H9 (cell line): ENCODE measurements at places on chromosomes 2 and 18.

- DNase-seq: peak; percentile 52
- H3K27ac ChIP-seq: no peak overlapping the region
- H3K36me3 ChIP-seq: no peaks in the 10 kb centered on the region
- H3K4me1 ChIP-seq: peaks cover 6% of the 10 kb centered on the region; the same call in 1 of the 2 replicates
- H3K4me3 ChIP-seq: no peak overlapping the region
Measured at GRCh38 chr2:80546766-80547165, 242.2 kb upstream of the LRRTM1 start.

DNA sequence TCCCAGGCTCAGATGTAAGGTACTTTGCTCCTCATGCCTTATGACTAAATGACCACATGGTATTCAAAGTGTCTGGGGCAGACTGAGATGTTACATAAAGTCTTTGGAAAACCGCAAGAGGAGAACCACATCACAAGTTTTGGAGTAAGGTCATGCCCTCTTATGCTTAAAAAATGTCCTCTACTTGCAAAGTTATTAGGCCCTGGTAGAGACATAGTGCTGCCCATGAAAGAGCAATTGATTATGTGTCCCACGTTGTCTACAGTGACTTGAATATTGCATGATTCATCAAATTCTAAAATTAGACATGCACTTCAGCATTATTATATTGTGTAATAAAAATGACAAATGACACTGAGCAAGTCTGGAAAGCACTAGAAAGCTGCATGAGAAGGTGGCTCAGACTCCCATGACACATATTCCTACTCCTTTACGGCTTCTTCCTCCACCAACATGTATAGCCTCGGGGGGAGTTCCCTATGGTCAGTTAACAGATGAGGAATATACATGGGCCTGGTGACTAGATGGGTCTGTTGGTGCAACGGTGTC, 602.6 kb upstream of the VRK2 start:
- no peaks in the 10 kb centered on the region for H3K27me3 ChIP-seq
- no peak overlapping the region for H3K27ac ChIP-seq
- no peak overlapping the region for H3K4me3 ChIP-seq
- no peaks in the 10 kb centered on the region for H3K4me1 ChIP-seq
- DNase-seq: no peak

GRCh38 chr2:119076713-119077112, 81.8 kb downstream of the C1QL2 start:
- H3K4me3 ChIP-seq: no peak overlapping the region
- H3K27ac ChIP-seq: no peak overlapping the region
- H3K4me1 ChIP-seq: no peaks in the 10 kb centered on the region
- DNase-seq: no peak
- H3K27me3 ChIP-seq: no peaks in the 10 kb centered on the region

DNA sequence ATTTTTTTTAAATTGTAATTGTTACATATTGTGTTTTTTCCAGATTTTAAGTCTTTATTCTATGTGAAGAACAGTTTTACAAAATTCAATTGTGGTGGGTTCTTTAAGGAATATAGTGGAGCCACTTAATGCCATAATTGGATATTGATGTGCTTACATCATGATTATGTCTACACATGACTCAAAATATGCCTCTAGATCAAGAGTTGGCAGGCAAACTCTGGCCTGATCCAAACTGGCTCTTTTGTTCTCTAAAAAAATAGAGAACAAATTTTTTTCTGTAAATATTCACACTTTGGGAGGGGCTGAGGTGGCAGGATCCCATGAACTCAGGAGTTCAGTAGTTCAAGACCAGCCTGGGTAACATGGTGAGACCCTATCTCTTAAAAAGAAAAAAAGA, 8.3 kb downstream of the EHBP1 start:
- no peak for DNase-seq
- peaks cover 13% of the 10 kb centered on the region for H3K36me3 ChIP-seq
- no peak overlapping the region for H3K4me3 ChIP-seq
- no peaks in the 10 kb centered on the region for H3K27me3 ChIP-seq
- no peak overlapping the region for H3K27ac ChIP-seq

DNA sequence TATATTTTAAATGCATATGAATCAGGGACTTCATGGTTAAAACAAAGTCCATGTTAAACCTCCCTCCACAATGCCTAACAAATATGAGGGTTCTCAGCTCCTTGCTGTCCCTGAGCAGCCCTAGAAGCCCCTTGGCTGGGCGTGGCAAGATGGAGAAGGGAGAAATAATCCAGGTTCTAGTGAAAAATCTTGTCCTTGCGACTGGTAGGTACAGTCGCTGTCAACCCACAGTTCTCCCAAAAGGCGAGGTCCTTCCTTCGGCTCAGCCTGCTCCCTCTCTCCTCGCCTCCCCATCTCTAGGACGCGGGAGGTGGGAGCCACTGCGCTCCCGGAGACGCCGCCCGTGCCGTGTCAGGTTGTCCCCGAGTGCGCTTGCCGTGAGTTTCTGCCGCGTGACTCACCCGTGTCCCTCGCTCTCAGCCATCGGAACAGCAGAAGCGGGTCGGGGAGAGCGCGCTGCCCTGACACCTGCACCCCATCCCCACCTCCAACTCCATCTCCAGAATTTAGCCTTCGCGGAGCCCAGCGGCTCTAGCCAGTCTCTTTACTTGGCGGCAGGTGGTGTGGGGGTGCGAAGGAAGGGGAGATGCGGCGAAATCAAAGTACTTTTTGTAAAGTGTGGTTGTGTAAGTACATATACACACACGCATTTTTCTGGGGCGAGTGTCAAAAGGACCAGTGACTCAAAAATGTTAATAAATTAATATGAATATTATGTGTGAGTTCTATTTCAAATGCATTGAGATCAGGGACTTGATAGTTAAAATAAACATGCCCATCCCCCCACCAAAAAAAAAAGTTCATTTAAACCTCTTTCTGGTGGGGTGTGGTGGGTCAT, 65.1 kb upstream of the TMEM17 start:
- H3K4me1 ChIP-seq: no peaks in the 10 kb centered on the region
- no peak overlapping the region for H3K27ac ChIP-seq
- peak; percentile 32 for DNase-seq
- peak overlapping the region; percentile 50 for H3K4me3 ChIP-seq
- no peaks in the 10 kb centered on the region for H3K36me3 ChIP-seq

GRCh38 chr2:189147989-189148388, 31.6 kb downstream of the COL5A2 start:
- H3K27me3 ChIP-seq: no peaks in the 10 kb centered on the region
- no peak overlapping the region for H3K4me3 ChIP-seq
- no peaks in the 10 kb centered on the region for H3K4me1 ChIP-seq
- H3K27ac ChIP-seq: no peak overlapping the region

- no peaks in the 10 kb centered on the region for H3K36me3 ChIP-seq
- no peak for DNase-seq
- no peaks in the 10 kb centered on the region for H3K27me3 ChIP-seq
- no peaks in the 10 kb centered on the region for H3K4me1 ChIP-seq
Measured at GRCh38 chr2:164770421-164770916, 71.2 kb downstream of the COBLL1 start.

DNA sequence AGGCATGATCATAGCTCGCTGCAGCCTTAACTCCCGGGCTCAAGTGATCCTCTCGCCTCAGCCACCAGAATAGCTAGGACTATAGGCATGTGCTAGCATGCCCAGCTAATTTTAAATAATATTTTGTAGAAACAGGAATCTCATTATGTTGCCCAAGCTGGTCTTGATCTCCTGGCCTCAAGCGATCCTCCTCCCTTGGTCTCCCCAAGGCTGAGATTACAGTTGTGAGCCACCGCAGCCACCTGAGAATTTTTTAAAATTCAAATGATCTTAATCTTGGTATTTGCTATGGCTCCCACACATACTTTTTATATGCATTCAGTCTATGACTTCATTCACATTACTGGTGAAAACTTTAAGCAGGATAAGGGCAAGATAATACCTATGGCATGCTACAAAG, 13.1 kb downstream of the KRCC1 start:
- no peak for DNase-seq
- peaks cover 2% of the 10 kb centered on the region; the same call in 1 of the 2 replicates for H3K36me3 ChIP-seq
- H3K27ac ChIP-seq: no peak overlapping the region
- no peaks in the 10 kb centered on the region for H3K27me3 ChIP-seq
- no peaks in the 10 kb centered on the region for H3K4me1 ChIP-seq
- H3K4me3 ChIP-seq: no peak overlapping the region

- H3K36me3 ChIP-seq: no peaks in the 10 kb centered on the region
- H3K4me1 ChIP-seq: no peaks in the 10 kb centered on the region
- no peak overlapping the region for H3K4me3 ChIP-seq
- no peaks in the 10 kb centered on the region for H3K27me3 ChIP-seq
Measured at GRCh38 chr2:12538138-12538694, 178.5 kb upstream of the TRIB2 start.

DNA sequence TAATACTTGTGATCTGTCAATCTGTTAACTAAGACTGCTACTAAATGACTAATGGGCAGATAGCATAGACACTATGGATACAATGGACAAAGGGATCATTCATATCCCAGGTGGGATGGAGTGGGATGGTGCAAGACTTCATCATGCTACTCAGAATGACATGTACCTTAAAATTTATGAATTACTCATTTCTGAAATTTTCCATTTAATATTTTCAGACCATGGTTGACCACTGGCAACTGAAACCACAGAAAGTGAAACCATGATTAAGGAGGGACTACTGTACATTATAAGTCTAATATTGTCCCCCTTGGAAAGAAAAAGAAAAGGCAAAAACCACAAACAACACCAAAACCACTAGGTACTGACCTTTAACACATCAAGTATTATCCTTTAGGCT, 247.0 kb upstream of the SYT4 start:
- H3K27me3 ChIP-seq: no peaks in the 10 kb centered on the region
- no peaks in the 10 kb centered on the region for H3K36me3 ChIP-seq
- no peak for DNase-seq
- H3K4me3 ChIP-seq: no peak overlapping the region

GRCh38 chr18:28114472-28114871, 62.5 kb downstream of the CDH2 start:
- no peak for DNase-seq
- H3K27me3 ChIP-seq: no peaks in the 10 kb centered on the region
- H3K36me3 ChIP-seq: no peaks in the 10 kb centered on the region; the same call in 2 of the 3 replicates
- H3K4me3 ChIP-seq: no peak overlapping the region

DNA sequence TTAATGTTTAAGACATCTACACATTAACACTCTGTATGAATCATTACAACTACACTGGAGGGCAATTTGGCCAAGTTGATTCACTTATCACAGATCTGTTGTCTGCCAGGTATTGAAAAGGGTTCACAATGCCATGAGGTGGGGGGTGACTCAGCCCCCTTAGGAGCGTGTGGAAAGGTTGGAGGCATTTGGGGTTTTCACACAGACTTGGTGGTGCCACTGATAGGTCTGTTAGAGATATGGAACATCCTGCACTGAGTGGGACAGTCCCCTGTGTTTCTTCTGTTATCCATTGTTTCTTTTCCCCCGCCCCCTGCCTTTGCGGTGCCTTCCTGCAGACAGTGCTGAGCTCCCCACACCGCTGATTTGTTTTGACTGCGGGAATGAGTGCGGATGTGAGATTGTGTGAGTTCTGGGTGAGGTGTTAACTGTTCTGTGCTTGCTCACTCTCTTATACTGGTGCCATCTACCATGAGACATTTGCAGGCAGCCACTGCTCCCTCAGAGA, 9.3 kb upstream of the TSN start:
- no peaks in the 10 kb centered on the region for H3K27me3 ChIP-seq
- no peak for DNase-seq
- no peak overlapping the region for H3K4me3 ChIP-seq
- H3K27ac ChIP-seq: no peak overlapping the region
- no peaks in the 10 kb centered on the region for H3K36me3 ChIP-seq

DNA sequence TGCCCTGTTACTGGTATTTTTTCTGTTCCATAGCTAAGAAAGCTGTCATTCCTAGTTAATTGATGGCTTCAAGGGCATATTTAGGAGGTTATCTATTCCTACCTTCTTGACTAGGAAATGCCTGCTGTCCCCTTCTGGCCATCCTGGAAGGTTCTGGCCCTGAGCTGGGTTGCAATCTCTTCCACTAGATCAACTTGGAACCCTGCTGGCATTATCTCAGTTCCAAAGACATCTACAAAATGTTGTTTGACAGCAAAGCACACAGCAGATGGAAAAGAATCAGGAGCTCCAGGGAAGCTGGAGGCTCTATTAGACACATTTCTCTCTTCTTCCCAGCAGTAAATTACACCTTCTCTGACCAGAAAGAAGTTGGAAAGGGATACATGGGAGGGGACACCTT, 192.1 kb downstream of the ARHGAP28 start:
- H3K27ac ChIP-seq: no peak overlapping the region
- no peaks in the 10 kb centered on the region for H3K4me1 ChIP-seq
- no peaks in the 10 kb centered on the region for H3K27me3 ChIP-seq
- no peak for DNase-seq
- no peak overlapping the region for H3K4me3 ChIP-seq
- no peaks in the 10 kb centered on the region for H3K36me3 ChIP-seq

GRCh38 chr2:40103163-40103562, 324.1 kb upstream of the THUMPD2 start:
- H3K27ac ChIP-seq: no peak overlapping the region
- no peak for DNase-seq
- H3K36me3 ChIP-seq: no peaks in the 10 kb centered on the region
- peaks cover 2% of the 10 kb centered on the region; the same call in 1 of the 2 replicates for H3K4me1 ChIP-seq

- no peaks in the 10 kb centered on the region for H3K27me3 ChIP-seq
- DNase-seq: no peak
- H3K4me3 ChIP-seq: peak overlapping the region; percentile 18; the same call in 1 of the 3 replicates
- no peaks in the 10 kb centered on the region; the same call in 2 of the 3 replicates for H3K36me3 ChIP-seq
- H3K27ac ChIP-seq: no peak overlapping the region
Measured at GRCh38 chr18:43847164-43848091, 570.1 kb upstream of the SYT4 start.

DNA sequence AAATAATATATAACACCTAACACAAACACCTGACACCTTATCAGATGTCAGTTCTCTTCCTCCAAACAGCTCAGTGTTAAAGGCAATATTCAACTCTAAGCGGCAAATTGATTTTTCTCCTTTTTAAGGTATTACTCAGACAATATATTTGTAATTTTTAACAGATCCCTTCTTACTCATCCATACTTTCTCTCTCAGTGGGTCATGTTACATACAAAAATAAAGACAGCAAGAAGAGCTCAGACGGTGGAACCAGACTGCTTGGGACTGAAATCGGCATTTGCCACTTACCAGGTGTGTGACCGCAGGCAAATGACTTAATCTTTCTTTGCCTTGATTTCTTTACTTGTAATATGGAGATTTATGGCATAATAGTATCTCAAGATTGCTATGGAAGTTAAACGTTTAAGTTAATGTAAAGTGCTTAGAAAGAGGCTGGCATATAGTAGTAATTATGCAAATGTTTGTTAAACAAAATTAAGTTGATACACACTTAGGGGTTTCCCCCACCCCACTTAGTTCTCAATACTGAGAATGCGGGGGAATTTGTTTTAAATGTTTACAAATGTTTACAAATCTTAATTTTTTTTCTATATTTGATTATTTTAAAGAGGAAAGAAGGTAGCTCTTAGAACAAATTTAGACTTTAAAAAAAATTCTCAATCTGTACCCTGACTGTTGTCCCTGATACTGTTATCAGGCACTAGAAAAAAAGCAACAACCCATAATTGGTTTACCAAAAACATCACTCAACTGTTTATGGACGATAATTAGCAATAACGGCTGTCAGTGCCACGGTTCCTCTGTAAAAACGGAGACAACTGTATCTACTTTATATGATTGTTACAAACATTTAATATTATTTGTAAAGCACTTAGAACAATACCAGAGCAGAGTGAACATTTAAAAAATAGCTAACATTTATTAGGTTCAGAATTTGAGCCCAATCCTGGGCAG, 25.6 kb downstream of the MAP3K2 start:
- no peak for DNase-seq
- H3K4me3 ChIP-seq: no peak overlapping the region
- no peak overlapping the region for H3K27ac ChIP-seq
- H3K27me3 ChIP-seq: no peaks in the 10 kb centered on the region
